ENCODE measurements at places on chromosomes 7 and 10. TPM values are rescaled to one million over a fixed set of nuclear protein-coding genes. Genes with fewer than 3 reads are reported as not detected.

Gene UPK3BL2
- total RNA-seq = 18.1 TPM

Gene HMX2
- total RNA-seq = 0.54 TPM

- no peak for ATAC-seq
Observed at GRCh38 chr7:126453104-126453503, 799.6 kb downstream of the GRM8 start.

Gene ST7
- total RNA-seq = 49.2 TPM

Gene PDE6C
- 0.95 TPM for total RNA-seq

Gene OPALIN
- 0.31 TPM for total RNA-seq

DNA sequence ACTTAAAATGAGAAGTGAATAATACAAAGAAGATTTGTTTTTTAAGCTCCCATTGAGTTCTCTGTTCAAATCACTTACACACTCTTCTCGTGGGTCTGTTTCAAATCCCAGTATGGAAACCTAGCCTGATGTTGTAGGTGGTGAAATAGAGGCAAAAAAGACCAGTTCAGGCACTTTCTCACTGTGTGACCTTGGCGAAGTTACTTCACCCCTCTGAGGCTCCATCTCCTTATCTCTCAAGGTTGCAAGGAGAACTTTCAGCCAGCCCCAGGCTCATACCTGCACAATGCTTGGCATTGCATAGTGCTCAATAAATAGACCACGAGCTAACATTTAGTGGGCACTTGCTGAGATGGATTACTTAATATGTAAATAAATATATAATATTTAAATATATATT is 90.1 kb downstream of the PRLHR start:
- ATAC-seq = no peak

Gene ADRB1
- 0.23 TPM for total RNA-seq

DNA sequence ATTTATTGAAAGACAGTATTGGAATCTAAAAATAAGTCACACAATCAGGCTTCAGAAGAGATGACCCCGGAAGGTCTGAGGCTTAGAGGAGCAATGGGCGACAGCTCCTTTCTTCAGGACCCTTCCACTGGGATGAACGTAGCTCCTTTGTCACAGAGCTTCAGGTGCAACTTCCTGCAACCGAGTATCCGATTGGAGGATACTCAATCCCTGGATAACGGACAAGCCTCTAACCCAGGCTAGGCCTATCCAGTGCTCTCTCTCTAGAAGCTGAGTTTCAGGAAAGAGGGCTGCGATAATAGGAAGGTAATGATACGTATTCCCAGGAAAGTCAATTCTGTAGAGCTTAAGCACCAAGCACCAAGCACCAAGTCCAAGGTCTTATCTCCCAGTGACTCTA is 349.4 kb upstream of the NPSR1 start:
- ATAC-seq = no peak

DNA sequence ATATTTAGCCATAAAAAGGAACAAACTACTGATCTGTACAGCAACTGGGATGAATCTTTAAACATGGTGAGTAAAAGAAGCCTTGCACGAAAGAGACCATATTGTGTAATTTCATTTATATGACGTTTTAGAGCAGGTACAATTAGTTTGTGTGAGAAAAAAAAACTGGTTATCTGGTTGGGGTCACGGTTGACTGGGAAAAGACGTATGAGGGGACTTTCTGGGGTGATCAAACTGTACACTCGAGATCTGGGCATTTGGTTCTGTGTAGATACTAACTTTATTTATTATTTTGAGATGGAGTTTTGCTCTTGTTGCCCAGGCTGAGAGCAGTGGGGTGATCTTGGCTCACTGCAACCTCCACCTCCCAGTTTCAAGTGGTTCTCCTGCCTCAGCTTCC is 4.2 kb downstream of the PRKRIP1 start:
- no peak for ATAC-seq

- ATAC-seq = no peak
Observed at GRCh38 chr10:95408148-95408960, 117.6 kb upstream of the PDLIM1 start.

DNA sequence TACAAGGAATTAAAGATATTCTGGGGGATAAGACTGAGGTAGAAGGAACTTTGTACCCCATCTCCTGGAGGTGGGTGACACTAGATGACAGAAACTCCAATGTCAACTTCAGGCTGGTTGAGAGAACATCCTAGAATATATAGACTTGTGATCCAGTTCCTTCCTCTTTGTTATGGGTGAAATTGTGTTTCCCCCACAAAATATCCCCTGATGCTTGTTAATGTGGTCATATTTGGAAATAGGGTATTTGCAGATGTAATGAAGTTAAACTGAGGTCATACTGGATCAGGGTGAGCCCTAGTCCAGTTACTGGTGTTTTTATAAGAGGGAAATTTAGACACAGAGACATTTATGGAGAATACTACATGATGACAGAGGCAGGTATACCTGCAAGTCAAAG is 114.0 kb upstream of the NAMPT start:
- ATAC-seq = no peak

Gene GPR37
- total RNA-seq = 0.86 TPM

- no peak for ATAC-seq
Observed at GRCh38 chr7:152968514-152968913, 209.0 kb downstream of the ACTR3B start.

- ATAC-seq = no peak
Observed at GRCh38 chr10:53233749-53234148, 461.2 kb upstream of the MBL2 start.

GRCh38 chr7:39128287-39128843 is 150.7 kb downstream of the POU6F2 start:
- no peak for ATAC-seq

DNA sequence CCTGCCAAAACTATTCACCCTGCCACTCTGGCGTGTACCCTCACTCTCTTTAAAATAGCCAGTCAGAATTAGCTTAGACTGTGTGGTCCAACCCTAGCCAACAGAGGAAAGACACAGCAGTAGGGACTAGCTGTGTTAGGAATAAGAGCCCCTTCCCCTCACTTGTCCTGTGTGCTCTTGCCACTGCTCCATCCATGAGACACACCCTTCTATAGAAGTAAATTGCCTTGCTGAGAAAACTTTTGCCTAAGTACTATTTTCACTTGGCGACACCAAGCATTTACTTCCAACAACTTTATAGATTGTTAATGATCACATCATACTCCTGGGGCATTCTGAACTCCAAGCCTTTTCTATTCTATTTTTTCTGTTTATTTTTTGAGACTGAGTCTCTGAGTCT is 170.2 kb upstream of the TRIM24 start:
- ATAC-seq = no peak

DNA sequence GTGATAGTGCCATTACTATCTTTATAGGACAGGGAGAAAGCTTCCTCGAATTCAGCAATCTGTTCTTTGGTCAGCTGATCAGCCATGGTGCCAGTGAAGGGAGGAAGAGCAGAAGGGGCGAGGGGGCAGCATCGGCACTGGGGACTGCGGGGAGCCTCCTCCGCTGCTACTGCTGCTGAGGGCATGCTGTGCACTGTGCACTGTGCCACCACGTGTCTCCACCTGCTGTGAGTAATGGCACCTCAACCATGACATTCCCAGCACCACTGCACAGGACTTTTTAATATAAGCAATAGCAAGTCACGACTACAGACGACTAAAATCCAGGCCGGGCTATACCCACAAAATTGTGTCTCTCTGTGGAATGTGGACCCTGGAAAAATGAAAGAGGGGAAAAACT is 105.0 kb upstream of the LANCL2 start:
- no peak for ATAC-seq

DNA sequence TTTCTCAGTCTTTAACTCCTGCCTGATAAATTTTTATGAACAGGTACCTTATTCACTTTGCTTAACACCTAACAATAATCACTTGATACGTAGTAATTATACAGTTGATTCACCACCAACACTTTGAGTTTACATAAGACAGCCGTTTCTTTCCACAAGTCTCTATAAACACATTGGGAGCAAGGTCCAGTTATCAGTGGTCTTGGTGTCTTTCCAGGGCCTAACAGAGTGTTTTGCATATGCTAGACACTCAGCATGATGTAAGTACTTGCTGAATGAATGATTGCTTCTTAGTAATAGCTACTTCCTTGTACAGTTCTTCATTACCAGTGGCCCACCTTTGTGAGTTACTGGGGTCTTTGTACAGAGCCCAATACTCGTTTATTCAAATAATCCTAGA is 6.4 kb downstream of the CLDN12 start:
- ATAC-seq = no peak

GRCh38 chr7:75572814-75573213 is 80.7 kb downstream of the SPDYE5 start:
- ATAC-seq = no peak

DNA sequence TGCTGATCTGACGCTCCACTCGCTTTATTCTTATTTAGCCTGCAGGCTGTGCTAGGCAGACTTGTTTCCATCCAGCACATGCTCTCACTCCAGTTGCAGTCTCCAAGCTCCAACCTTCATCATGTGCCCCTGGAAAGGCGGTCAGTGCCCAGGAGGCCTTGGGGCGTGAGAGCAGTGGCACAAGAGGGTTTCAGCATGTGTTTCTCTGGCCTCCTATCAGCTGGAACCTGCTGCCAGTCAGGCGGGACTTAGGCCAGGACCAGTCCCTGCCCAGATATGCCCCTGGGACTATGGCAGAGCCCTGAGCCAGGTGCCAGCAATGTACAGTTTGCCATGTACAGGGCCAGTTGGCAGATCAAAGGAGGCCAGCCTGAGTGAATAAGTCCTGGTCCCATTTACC is 330.2 kb upstream of the FZD1 start:
- no peak for ATAC-seq

Gene SPDYE5
- 0.92 TPM for total RNA-seq

DNA sequence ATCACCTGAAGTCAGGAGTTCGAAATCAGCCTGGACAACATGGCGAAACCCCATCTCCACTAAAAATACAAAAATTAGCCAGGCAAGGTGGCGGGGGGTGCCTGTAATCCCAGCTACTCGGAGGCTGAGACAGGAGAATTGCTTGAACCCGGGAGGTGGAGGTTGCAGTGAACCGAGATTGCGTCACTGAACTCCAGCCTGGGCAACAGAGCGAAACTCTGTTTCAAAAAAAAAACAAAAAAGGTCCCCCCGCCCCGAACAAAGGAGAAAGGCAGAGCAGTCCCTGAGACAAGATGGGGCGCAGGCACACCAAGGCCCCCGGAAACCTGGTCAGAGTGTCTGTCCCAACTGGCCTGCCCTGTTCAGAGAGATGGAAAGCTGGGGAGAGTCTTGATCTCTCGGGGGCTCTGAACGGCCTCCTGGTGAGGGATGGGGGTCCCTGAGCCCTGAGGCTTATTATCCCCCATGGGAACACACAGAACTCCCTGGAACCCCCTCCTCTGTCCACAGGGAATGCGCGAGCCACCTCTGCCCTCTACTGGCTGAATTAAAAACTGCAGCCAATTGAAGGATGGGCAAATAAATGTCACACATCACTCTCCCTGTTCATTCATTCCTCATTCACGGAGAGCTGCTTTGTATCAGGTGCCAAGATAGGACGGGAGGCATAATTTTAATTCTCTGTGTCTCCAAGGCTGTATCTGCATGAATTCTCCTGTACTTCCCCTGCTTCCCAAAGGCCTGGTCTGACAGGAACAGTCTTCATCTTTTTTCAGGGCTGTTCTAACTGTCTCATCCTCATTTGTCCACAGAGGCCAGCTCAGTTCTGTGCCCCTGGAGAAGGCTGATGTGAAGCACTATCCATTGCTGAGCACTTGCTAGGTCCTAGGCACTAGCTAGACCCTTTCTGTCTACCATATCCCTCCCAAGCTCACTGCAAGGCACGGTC is 28.9 kb downstream of the MAT1A start:
- peak; percentile 60 for ATAC-seq

Gene GRID2IP
- 0.21 TPM for total RNA-seq

DNA sequence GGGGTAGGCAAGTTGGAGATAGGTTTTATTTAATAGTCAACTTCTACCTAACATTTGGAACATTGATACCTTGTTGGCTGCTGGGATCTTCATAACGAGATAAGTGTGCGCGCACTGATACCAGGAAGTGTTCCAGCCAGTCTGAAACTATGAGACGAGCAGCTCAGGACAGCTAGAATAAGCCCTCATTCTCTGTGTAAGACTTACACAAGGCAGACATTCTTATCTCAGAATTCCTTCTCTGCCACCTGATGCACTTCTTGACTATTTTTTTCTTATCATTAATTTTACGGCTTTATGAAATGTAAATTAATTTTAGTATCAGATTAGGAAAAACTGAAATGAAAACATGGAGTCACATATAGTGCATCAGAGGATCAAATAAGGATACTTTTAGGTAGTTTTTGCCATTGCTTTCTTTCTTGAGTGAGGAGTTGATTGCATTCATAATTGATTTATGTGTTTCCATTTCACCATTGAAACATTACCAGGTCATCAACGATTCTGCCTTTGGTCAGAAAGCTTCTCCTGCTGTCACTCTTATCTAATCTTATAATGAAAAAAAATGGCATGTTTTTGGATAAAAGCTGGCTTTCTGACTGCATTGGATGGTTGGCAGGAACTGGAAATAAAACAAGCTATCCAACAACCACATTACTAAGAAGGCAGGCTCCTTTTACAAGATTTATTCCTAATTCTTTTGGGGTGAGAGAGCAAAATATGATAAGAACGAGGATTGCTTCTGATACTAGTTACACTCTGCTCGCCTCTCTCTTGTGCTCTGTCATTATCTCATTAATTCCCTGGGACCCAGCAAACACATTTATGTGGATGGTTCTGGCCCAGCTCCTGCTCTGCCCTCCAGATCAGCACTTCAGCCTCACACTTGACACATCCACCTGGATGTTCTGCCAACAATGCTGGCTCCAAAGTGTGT is 40.4 kb upstream of the ABCB5 start:
- ATAC-seq = no peak

Gene AZGP1
- total RNA-seq = not detected

Gene GDF2
- total RNA-seq = 0.21 TPM

Gene TWIST1
- total RNA-seq = 147 TPM

DNA sequence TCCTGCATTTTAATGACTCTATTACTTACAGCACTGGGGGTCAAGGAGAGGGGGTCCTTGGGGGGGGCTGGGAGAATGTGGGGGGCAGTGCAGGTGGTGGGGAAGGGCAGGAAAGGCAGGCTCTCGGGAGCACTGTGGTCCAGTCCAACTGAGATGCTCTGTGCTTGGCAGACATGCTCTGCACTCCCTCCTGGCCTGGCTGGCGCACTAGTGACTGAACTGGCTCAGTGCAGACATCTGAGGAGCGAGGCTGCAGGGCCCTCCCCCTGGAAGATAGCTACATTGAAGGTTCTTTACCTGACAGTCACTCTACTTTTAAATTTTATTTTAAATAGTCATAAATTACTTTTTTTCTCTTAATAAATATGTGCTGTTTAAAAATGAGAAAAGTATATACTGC is 105.7 kb downstream of the NEURL1 start:
- ATAC-seq = peak; percentile 28

Gene ERVW-1
- total RNA-seq = 3.3 TPM

GRCh38 chr7:69635555-69636185 is 37.4 kb downstream of the AUTS2 start:
- ATAC-seq = no peak

- ATAC-seq = no peak
Observed at GRCh38 chr7:45451342-45452035, 122.7 kb upstream of the ADCY1 start.
